ENCODE measurements at places on chromosomes 7 and 10.

GRCh38 chr7:14752301-14752700 is 150.2 kb downstream of the DGKB start:
- no peak for DNase-seq

- DNase-seq = no peak
Measured at GRCh38 chr7:141225916-141226618, 152.2 kb downstream of the TMEM178B start.

GRCh38 chr10:98424295-98425254 is 9.6 kb upstream of the PYROXD2 start:
- no peak for DNase-seq

- DNase-seq = no peak
Measured at GRCh38 chr10:119455609-119456434, 86.7 kb downstream of the RGS10 start.

DNA sequence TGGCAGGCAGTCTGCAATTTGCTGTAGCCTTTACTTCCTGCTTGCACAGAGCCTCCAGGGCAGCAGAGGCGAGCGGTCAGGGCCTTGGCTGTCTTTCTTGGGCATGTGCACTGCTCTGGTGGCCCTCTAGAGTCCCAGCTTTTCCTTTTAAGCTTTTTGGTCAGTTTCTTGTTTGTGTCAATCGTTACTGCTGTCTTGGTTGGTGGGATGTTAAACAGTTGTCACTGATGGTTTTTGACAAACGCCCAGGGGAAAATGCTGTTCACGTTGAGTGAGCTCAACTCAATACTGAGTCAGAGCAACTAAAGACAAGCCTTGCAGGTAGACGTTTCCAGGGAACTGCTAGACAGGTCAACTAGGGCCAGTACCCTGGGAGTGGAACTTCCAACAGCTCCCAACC is 14.0 kb downstream of the PRKRIP1 start:
- DNase-seq = no peak

GRCh38 chr7:5620459-5620881 is 161.0 kb downstream of the RNF216 start:
- no peak for DNase-seq

- no peak for DNase-seq
Measured at GRCh38 chr7:1818575-1819258, 148.6 kb downstream of the ELFN1 start.

DNA sequence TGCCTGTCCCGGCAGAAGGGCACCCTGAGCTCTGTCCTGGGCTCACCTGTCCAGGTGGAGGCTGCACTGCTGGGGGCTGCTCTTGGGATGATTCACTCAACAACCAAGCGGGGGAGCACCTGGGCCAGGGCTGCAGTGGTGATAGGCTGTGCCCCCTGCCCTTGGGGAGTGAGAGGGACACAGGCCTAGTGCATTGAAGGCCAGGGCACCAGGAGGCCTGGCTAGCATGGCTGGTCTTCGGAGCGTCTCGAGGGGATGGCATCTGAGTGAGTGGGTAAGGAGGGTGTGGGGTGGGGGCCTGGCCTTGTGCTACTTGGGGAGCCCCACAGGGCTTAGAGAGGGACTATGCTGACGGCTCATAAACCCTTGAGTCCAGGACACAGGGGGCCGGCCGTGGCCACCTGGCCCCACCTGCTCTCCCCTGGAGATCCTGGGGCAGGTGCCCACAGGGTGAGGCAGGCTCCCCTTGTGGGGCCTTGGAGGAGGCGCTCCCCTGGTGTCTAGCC is 3.1 kb downstream of the PWWP2B start:
- no peak for DNase-seq

DNA sequence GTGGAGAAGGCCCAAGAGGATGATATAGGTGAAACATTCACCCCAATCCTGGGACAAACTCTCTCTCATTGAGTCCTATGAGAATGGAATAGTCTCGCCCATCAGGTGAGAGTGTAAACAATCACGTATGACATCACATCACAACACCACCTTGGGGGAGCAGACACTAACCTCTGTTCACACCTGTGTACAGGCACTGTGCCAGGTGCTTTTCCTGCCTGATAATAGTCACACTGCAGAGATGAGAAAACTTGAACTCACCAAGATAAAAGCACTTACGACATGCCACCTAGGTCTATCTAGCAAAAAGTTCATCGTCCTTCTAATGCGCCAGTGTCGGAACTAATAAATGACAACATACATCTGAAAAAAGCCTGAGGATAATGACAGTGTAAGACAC is 187.8 kb downstream of the FAM107B start:
- DNase-seq = peak; percentile 61

GRCh38 chr10:111089293-111089692 is 12.5 kb downstream of the ADRA2A start:
- DNase-seq = no peak

DNA sequence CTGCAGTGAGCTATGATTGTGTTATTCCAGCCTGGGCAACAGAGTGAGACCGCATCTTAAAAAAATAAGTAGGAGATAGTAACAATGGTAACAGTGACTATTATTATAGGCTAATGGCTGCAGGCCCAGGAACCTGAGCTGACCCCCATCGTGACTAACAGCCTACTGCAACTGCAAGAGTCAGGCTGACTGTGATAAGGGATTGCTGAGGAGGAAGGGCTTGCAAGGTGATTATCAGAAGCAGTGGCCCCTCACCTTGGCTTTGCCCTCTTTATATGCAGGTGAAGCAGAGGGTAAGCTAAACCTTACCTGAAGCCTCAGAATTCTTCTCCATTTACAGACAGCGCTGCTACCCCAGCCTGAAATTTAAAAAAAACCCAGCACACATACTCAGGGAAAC is 83.9 kb upstream of the SDK1 start:
- DNase-seq = no peak

- no peak for DNase-seq
Measured at GRCh38 chr7:133165529-133165928, 83.6 kb upstream of the CHCHD3 start.

GRCh38 chr7:124275411-124275810 is 242.5 kb upstream of the TMEM229A start:
- no peak for DNase-seq

DNA sequence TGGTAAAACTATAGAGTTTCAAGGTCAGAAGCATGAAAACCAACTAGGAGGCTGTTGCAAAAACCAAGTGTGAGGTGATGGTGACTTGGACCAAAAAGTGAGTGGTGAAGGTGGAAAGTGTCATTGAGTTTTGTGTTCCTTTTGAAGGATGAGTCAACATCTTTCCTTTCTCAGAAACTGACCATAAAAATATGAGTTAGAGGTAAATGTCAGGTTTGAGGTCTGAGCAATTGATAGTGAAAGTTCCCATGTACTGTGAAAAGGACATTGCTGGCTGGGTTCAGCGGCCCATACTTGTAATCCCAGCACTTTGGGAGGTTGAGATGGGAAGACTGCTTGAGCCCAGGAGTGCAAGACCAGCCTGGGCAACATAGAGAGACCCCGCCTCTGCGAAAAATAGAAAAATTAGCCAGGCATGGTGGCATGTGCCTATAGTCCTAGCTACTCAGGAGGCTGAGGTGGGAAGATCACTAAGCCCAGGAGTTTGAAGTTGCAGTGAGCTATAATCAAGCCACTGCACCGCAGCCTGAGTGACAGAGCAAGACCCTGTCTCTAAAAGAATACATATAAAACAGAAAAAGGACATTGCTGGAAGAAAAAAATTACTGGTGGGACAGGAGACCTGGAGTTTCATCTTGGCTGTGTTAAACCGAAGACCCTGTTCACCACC is 89.3 kb upstream of the ARID5B start:
- no peak for DNase-seq

DNA sequence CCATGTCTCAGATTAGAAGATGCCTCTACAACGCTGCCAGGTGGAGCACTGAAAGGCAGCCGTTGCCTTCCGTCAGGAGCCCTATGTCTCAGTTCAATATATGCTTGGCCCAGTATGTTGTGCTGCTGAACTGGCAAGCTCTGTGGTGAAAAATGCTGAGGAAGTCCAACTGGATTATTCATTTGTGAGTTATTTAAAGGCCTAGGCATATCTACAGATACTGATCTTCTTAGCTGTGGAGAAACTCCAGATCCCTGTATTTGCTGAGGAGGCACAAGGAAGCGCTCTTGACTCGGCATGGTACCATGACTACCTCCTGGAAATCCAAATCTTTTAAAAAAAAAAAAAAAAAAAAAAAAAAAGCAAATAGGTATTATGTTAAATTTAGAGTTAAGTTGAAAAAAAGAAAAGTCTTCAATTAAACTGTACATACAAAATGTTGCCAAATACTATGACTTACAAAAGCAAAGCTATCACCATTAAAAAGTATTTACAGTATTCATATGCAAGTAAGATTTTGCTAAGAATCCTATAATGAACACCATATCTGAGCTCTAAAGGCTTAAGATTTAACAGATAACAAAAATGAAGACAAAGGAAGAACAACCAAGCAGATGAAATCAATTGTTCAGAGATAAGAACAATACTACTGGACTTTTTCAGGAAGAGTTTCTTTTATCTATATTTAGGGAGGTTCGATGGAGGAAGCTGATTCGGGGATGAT is 152.4 kb downstream of the GALNT11 start:
- DNase-seq = no peak

DNA sequence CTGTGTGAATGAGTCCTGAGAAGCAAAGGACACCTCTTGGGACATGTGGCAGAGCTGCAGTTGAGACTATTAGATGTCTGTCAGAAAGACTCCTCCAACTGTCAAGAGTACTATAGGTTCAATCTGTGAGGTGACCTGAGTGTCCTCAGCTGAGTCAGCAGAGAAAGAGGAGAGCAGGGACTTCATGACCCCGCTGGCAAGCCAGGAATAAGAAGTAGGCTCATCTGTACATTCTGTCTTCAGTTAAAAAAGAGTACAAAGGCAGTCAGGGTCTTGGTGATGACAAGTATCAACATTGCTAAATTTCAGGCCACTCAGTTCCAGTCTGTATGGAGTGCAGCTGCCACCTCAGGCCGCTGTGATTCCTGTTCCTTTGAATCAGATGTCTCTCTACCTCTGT is 25.1 kb downstream of the HECTD2 start:
- DNase-seq = no peak

- no peak for DNase-seq
Measured at GRCh38 chr10:98536551-98536950, 89.8 kb upstream of the HPS1 start.

- DNase-seq = no peak
Measured at GRCh38 chr7:141355032-141355431, 196.2 kb upstream of the AGK start.

DNA sequence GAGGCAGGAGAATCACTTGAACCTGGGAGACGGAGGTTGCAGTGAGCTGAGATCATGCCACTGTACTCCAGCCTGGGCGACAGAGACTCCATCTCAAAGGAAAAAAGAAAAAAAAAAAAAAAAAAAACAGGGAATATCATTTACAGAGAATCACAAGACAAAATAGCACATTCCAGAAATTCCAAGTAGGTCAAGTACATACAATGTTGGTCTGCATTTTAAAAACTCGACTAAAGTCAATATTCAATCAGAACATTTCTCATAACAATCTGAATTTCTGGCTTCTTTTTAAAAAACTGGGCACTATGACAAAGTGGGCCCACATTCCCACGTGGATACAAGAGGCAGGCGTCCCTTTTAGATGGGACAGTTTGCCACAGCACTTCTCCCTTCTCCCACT is 12.8 kb downstream of the ZC3HAV1L start:
- no peak for DNase-seq

GRCh38 chr7:111083413-111083812 is 7.5 kb upstream of the LRRN3 start:
- DNase-seq = no peak

GRCh38 chr10:11225935-11226334 is 208.3 kb downstream of the CELF2 start:
- no peak for DNase-seq

GRCh38 chr10:7686351-7687171 is 16.6 kb upstream of the ITIH2 start:
- DNase-seq = no peak

- no peak for DNase-seq
Measured at GRCh38 chr10:69916118-69916517, 114.4 kb downstream of the COL13A1 start.

DNA sequence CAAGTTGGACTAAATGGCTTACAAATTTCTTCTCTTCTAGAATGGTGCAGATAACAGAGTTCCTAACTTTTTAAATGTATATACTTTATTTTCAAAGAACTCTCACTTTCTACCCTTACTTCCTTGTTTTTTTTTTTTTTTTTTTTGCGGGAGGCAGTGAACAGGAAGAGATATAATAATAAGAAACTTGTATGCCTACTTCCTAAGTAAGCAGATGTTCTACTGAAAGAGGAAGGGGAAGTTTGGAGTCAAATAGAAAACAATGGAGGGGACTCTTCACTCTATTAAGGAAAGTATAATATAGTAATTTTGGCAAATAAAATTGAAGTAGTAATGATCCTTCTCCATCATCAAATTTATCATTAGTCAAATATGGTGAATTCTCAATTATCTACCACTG is 754.0 kb downstream of the KCNMA1 start:
- no peak for DNase-seq

DNA sequence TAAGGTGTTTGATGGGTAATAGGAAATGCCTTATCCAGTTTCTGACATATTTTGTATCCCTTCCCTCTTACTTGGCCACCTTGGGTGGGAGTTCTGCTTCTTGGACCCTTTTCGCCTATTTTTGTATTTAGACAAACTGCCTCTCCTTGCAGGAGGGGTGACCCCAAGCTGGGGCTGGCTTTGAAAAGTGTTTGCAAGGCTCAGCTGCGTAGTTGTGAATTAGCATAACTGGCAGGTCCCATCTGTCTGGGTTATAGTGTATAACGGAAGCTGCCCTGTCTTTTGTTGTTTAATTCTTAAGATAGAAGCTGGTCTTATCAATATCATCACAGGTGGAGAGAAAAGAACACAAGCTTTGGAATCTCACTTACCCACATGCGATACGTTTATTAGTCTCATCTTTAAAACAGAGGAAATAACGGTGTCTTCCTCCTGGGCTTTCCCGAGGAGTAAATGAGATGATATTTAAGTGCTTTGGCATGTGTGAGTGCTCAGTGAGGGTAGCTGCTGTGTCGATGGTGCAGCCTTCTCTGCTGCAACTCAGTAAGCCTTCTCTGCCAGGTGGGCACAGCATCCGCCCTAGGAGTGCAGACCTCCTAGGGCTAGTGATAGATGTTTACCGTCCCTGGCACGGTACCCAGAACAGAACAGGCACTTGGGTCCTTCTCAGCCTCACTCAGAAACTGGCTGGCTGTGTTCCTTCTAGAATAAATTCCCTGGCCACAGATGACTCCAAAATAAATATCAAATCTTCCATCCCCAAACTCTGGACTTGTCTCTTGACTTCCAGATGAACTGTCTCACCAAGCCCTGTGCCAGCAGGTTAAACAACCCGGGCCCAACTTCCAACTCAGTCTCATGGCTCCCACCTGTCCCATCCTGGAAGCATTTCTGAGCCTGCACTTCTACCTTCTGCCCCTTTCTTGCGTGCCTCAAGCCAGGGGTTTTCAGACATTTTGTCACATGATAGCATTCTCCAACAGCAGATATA is 227.3 kb downstream of the GFRA1 start:
- no peak for DNase-seq

All from activated CD8-positive, alpha-beta memory T cell treated with anti-CD3 and anti-CD28 coated beads for 1 hour (primary cell).